Stomach (tissue), 19 donors: ENCODE measurements at places on chromosomes 2 and 18. TPM values are rescaled to one million over a fixed set of nuclear protein-coding genes. Genes with fewer than 3 reads are reported as not detected.

DNA sequence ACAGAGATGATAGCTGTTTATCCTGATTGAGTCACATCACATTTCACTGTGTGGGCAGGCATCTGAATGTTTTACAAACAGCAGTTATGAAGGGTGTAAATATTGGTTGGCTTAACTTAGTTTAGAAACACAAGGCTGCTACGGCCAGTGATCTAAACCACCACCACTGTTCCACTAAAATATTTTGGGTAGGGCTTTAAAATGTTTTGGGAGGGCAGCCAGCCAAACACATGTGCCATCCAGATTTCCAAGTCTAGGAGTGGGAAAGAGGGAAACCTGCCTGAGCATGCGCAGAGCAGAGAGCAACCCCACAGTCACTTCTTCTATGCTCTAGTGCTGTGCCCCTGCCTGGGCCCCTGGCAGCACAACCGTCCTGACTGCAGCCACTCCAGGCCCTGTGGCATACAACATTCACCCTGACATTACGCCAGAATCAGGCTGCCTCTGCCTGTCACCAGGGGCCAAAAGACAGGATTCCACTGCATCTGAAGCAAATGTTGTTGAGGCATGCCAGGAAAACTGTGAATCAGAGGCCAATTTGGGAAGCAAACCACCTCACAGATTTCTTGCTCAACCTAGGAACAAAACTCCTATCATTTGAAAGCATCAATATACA is 74.8 kb upstream of the COL5A2 start:
- peak; percentile 31 for DNase-seq

SKOR2 gene
- total RNA-seq = not detected

DNA sequence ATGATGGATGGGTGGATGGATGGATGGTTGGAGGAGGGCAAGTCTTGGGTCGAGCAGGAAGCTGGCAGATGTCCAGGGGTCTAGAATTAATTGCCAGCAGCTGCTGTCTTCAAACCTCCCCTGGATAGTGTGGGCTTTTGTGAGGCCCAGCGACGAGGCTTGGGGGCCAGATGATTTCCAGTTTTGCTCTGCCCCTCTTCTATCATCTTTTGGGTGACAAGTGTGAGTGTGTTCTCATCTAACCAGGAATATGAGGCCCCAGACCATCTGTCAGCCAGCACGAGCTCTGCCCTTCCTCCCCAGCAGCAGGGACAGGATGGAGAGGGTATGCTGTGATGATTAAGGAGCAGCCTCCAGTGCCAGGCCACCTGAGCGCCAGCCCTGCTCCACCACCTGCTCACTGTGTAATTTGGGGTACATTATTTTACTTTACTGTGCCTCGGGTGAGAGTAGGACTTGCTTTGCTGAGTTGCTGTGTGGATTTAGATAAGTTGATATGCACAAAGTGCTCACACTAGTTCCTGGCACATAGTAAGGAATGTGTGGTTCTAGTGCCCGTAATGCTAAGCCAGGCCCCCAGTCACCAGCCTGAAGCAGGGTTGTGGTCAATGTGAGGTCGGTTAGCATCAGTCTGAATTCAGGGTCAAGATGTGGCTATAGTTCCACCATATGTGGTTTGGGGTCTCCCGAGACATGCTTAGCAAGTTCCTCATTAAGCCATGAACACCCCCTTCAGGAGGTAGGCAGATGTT is 251.1 kb downstream of the CYP26B1 start:
- DNase-seq = no peak

DNA sequence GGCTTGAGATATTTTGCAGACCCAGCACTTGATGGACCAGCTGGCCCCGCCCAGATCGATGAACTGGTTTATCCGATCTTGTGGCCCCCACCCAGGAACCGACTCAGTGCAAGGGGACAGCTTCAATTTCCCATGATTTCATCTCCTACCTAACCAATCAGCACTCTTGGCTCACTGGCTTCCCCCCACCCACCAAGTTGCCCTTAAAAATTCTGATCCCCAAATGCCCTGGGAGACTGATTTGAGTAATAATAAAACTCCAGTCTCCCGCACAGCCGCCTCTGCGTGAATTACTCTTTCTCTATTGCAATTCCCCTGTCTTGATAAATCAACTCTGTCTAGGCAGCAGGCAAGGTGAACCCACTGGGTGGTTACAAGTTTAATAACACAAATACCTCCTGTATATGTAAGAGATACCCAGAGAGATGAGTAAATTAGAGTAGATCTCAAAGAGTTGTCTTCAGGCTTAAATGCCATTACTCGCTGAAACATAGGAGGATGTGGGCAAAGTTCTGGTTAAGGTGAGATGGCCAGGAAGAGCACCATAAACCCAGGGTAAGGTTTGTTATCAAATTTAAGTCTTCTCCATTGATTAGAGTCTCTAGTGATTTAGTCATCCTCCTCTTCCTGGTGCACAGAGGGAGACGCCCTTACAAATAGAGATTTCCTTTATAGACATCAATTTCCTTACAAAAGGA is 222.8 kb downstream of the ARL4C start:
- no peak for DNase-seq

SNRPD1 gene
- 3.8 TPM for total RNA-seq

DNA sequence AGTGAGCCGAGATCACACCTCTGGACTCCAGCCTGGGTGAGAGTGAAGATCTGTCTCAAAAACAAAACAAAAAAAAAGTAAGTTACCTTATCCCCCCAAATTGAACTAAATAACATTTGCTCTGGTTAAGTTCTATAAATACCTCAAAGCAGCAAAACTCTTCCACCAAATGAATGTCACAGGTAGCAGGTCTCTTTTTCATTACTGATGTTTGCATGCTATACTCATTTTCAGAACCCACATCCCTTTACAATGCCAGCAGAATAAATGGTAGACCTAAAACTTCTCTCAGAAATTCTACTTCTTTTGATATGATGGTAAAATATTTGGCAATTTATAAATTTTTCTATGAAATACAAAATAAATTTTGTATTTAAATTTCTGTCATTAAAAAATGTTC is 22.3 kb downstream of the INO80D start:
- no peak for DNase-seq

DNA sequence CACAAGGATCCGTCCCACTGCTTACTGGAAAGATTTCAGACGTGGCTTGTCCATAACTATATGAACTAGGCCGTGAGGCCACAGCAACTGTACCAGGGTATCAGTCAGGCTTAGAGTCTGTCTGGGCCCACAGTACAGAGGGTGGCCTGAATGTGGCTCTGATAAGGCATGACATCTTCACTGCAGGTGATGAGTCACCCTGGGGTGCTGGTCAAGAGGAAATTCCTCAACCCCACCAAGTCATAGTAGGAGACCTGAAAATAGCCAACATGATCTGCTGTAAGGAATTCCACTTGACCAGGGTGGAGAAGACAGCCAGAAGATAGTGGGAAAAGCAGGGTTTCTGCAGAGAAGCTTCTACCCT is 107.7 kb downstream of the INHBB start:
- DNase-seq = no peak

GAL3ST2 gene
- total RNA-seq = not detected

GRCh38 chr18:61608316-61608715 is 275.1 kb downstream of the CDH20 start:
- no peak for DNase-seq

DNA sequence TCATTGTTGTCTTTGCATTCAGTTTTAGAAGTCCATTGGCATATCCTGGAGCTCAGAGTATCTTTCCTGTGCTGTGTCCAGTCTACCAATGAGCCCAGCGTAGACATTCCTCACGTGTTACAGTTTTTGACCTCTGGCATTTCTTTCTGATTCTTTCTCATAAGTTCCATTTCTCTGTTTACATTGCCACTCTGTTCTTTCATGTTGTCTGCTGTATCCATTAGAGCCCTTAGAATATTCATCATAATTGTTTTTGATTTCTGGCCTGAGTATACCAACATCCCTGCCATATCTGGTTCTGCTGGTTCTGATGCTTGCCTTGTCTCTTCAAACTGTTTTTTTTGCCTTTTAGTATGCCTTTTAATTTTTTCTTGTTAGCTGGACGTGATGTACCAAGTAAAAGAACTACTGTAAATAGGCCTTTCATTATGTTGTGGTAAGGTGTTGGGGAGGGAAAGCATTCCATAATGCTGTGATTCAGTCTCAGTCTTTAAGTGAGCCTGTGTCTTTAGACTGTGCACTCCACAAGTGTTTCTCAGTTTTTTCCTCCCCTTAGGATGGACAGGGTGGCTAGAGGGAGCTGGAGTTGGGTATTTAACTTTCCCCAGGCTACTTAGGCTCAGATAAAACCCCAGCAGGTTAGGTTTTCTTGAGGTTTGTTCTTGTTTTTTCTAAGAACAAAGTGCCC is 35.6 kb downstream of the CEP192 start:
- no peak for DNase-seq

ERMN gene
- not detected for total RNA-seq

DNA sequence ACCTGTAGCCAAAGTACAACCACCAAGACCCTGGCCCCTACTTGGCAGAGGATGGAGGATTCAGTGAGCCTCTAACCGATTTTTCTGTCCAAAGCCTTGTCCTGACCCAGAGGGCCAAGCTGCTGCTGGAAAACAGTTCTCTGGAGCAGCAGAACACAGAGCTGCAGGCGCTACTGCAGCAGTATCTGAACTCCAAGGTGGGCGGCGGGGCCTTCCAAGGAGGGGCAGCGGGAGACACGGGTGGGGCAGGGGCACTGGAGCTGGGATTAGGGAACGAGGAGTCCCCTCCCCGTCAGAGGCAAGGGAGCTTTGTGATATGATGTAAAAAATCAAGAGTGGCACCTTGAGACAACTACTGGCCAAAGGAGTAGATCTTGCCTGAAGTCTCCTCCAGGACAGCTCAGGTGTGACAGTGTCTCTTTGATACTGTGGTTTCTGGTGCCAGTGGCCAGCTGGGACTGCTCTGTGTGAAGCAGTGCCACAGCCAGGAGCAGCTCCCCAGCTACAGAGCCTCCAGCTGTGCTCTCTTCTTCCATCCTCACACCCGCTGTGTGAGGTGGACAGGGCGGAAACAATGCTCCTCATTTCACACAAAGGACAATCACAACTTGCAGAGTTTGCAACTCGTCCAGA is 22.8 kb downstream of the OTOF start:
- no peak for DNase-seq
